ENCODE measurements at places on chromosomes 2 and 18.
A peak's percentile ranks its signal among the peaks of the same experiment; 100 is the strongest.

GRCh38 chr2:220959391-220959802, 612.7 kb downstream of the EPHA4 start:
- DNase-seq = no peak

DNA sequence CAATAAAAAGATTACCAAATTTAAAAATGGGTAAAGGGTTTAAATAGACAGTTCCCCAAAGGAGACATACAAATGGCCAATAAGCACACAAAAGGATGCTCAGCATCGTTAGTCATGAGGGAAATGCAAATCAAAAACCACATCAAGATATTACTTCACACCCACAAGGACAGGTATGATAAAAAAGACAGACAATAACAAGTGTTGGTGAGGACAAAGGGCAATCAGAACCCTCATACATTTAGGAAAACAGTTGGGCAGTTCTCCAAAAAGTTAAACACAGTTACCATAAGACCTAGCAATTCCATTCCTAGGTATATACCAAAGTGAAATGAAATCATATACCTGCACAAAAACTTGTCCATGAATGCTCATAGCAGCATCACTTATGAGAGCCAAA, 14.5 kb downstream of the CREG2 start:
- DNase-seq = no peak

- no peak for DNase-seq
These were observed 59.4 kb upstream of the SOS1 start for GRCh38 chr2:39179974-39180960.

GRCh38 chr2:50783111-50783510, 248.8 kb downstream of the NRXN1 start:
- no peak for DNase-seq

- no peak for DNase-seq
These were observed 164.1 kb downstream of the GLI2 start for GRCh38 chr2:120899771-120900170.

GRCh38 chr2:42934580-42935186, 142.3 kb upstream of the HAAO start:
- DNase-seq = no peak

- no peak for DNase-seq
These were observed 443.0 kb upstream of the SLC39A10 start for GRCh38 chr2:195214072-195214471.

GRCh38 chr2:16225071-16225470, 284.7 kb downstream of the MYCN start:
- DNase-seq = no peak

DNA sequence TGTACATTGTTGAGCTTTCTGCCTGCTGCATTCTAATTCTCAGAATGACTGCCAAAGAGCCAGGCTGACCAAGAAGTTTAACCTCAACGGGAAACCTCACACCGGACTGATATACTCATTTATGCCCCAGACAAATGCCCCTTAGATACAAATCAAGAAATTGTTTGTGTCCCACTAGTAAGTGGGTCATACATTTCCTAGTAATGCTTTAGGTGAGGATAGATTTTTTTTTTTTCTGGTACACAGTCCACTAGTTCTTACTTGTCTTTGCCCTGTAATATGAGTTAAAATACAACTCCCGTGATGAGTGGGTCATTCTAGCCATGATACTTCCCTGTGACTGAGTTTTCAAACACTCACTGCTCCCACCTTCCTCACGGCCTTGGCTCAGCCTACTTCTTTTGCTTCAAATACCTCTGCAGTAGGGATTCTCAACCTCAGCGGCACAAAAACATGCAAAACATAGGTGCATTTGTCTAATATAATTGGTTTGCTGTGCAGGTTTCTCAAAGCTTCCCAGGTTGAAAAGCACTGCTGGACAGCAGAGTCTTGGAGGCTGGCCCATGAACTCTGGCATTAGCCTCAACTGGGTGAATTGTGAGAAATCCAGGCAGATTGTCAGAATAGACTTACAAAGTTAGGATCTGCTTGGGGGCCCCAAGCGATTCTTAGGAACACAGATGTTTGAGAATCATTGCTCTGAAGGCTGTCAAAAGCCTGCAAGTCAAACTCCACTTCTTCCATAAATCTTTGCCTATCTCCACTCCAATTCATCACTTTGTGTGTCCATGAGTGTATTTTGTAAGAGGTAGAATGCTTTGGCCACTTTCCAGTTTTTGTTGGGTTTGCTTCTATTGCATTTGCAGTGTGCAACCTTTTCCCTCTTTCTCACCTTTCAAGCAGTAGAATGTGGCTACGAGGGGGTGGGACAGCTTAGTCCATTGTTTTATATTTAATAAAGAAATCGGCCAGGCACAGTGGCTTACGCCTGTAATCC, 35.5 kb downstream of the TGIF1 start:
- no peak for DNase-seq

DNA sequence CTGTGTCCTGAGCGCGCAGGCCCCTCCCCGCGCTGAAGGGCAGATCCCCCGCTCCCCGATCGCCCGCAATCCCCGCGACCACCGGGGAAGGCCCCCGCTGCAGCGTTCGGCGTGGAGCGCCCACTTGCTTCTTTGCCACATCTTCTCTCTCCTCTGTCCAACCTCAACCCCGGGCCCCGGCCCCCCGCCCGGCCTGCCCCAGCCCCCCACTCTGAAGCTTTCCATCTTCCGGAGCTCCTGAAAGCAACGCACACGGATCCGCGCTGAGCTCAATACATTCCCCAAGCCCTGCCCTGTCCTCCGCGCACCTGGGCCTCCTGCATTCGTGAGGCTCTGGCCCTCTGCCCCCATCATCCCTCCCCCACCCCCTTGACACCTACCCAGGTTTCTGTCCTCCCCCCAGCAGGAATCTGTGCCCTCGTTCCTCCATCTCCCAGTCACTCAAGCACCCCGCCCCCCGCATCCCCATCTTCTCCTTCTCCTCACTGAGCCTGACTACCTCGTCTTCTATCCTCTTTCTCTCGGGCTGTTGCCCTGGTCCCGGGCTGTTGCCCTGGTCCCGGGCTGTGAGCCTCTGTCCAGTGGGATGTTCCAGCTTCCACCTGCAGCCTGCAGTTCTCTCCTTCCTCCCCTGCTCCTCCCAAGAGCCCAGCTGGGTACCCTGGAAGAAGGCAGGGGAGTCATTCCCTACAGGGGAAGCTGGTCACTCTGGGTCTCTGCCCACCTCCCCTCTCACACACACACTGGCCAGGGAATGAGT, 7.8 kb downstream of the SPEG start:
- DNase-seq = no peak

DNA sequence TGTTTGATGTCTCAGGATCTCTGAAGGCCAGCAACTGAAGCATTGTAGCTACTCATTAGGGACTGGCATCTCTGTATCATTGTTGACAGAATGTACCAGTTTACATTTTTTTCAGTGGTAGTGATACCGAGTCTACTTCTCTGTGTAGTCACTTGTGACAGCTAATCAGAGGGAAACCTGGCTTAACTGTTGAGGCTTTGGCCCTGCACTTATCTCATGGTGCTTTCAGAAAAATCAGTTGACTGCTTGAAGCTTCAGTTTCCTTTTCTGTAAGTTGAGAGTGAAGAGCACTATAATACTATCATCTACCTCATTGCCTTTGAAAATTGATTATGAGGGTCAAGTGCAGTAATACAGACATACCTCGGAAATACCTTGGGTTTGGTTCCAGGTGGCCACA, 90.0 kb downstream of the COMMD1 start:
- DNase-seq = peak; percentile 71

DNA sequence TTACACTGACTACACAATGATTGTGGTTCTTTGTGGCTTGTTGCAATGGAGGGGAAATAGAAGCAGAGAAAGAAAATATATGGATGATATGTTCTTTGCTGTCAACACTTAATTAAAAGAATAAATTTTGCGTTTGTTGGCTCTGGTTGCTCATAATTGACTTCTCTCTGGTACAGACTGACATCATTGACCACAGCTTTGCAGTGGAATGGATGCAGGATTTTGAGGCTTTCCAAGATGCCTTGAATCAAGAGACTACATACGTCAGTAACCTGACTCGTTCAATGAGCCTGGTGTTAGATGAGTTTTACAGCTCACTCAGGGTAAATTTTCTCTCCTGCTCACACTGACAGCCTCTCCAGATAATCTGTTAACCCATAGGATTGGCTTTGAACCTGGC, 9.9 kb downstream of the GPN1 start:
- no peak for DNase-seq

- DNase-seq = no peak
These were observed 47.7 kb upstream of the SCG2 start for GRCh38 chr2:223649554-223650533.

DNA sequence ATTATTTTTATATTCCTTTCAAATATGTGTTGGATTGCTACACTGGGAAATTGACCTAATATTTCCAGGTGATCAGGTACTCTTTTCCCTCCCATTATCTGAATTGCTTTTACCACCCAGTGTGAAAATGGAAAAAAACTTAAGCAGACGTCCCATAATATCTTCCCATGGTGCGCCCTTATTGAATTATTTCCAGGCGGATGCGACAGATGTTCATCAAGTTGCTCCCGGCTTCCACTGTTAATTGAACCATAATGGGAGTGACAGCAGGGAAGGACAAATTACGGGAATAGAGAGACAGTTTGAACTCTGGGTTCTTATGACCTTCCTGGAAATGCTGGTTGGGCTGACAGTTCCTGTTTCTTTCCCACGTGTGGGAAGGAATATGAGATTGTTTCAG, 93.3 kb downstream of the THSD7B start:
- DNase-seq = no peak

Measured in GM12878 (cell line).